ENCODE measurements at places on chromosomes 7 and 10.

- DNase-seq = no peak
Observed at GRCh38 chr10:70729763-70730357, 55.3 kb downstream of the TBATA start.

- no peak for DNase-seq
Observed at GRCh38 chr10:113041841-113042750, 92.0 kb downstream of the TCF7L2 start.

DNA sequence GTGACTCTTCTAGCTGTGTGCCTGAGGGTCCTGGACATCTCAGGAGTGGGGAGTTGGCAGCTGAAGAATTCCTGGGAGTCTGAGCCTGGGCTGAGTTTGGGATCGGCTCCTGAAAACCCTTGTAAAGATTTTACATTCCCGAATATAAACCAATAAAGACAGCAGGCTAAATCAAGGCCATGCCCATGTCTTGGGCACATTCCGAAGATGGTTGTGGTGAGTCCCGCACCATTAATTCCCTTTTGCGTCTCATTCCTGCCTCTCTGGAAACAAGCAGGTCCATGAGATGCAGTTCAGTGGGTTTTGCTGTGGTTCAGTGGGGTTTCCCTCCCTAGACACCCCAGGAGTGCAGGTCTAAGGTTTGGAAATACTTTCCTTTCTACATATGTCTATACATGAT, 90.9 kb downstream of the COL26A1 start:
- DNase-seq = no peak

GRCh38 chr10:125662584-125662983, 20.4 kb downstream of the TEX36 start:
- DNase-seq = no peak

- no peak for DNase-seq
Observed at GRCh38 chr7:91543646-91544045, 279.4 kb downstream of the FZD1 start.

- no peak for DNase-seq
Observed at GRCh38 chr7:936386-937054, 18.0 kb downstream of the ADAP1 start.

- DNase-seq = peak; percentile 12
Observed at GRCh38 chr7:157497744-157498651, 161.2 kb downstream of the DNAJB6 start.

- no peak for DNase-seq
Observed at GRCh38 chr10:36068542-36068941, 426.4 kb upstream of the FZD8 start.

GRCh38 chr10:123831259-123831658, 60.3 kb downstream of the CPXM2 start:
- DNase-seq = no peak

DNA sequence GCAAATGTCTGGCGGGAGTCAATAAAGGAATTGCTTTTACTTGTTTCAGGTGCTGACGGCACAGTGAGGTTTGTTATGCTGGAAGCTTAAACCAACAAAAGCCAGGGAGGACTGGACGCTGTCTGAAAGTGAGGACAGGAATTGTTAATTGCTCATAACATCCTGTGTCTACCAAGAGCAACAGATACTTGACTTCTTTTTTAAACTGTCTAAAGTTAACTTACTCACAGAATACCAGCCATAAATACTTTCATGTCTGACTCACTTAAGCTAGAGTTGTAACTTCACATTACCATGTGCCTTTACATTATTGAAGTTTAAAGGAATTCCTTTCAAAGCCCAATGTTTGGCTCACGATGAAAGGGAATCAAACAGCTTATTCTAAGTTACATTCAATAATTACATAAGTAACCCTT, 252.7 kb upstream of the SHH start:
- no peak for DNase-seq

DNA sequence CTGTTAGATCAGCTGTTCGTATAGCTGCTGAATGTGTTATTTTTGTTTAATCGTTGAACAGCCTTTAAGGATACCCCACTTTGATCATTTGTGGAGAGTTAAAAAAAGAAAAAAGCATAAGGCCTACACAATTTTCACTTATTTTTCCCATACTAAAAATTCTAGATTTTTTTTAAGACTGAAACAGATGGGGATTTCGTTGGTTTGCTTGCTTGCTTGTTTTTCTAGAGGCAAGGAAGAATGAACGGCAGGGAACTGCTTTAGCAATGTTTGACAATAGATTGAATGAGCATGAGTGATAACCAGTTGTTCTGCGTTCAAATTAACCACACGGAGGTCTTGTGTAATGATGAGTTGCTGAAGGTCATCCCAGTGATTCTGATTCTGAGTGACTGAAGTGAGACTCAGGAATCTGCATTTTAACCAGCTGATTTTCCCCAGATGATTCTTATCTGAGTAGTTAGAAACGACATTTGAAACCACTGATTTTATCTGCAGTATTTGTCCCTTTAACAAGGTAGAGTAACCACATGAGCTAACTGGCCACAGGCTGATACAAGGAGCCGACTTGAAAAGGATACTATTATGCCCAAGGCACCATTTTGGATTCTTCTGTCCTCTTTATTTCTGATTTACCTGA, 85.9 kb downstream of the GPR37 start:
- no peak for DNase-seq

- DNase-seq = no peak
Observed at GRCh38 chr7:121271916-121272315, 56.9 kb upstream of the WNT16 start.

DNA sequence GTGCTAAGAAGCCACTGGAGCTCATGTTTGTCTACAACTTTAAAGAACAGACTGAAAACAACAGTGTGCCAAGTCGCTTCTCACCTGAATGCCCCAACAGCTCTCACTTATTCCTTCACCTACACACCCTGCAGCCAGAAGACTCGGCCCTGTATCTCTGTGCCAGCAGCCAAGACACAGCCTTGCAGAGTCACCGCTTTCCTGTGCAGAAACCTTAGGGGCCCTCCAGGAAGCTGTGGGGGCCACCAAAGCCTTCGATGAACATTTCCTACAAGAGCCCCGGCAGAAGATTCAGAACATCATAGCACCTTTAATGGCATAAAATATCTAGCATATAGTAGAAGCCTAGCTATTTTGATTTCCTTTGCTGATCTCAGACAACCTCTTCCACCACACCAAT, 88.0 kb upstream of the PRSS58 start:
- DNase-seq = no peak

DNA sequence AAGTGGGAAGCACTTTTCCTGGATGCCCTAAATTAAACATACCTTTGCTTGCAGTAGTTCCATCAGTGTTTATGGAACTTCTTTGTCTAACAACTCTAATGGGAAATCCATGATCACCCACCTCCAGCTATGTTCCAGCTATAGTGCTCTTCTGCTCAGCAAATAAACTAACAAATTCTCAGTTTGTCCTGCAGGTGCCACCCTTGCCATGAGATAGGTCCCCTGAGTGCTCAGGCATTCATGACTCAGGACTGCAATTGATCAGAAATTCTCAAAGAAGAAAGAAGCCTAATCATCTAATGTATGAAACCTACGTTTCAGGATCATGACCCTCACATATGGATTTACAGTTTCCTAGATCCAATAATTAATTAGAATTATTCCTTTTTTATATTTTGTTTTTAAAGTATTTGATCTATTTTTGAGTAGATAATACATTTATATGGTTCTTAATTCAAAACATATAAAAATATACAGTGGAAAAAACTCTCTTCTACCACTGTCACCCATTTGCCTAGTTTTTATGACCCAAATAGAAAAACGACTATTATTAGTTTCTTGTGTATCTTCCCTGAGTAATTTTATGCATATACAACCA, 48.7 kb upstream of the DYNC1I1 start:
- no peak for DNase-seq

GRCh38 chr10:60417901-60418300, 28.2 kb upstream of the ANK3 start:
- DNase-seq = no peak

DNA sequence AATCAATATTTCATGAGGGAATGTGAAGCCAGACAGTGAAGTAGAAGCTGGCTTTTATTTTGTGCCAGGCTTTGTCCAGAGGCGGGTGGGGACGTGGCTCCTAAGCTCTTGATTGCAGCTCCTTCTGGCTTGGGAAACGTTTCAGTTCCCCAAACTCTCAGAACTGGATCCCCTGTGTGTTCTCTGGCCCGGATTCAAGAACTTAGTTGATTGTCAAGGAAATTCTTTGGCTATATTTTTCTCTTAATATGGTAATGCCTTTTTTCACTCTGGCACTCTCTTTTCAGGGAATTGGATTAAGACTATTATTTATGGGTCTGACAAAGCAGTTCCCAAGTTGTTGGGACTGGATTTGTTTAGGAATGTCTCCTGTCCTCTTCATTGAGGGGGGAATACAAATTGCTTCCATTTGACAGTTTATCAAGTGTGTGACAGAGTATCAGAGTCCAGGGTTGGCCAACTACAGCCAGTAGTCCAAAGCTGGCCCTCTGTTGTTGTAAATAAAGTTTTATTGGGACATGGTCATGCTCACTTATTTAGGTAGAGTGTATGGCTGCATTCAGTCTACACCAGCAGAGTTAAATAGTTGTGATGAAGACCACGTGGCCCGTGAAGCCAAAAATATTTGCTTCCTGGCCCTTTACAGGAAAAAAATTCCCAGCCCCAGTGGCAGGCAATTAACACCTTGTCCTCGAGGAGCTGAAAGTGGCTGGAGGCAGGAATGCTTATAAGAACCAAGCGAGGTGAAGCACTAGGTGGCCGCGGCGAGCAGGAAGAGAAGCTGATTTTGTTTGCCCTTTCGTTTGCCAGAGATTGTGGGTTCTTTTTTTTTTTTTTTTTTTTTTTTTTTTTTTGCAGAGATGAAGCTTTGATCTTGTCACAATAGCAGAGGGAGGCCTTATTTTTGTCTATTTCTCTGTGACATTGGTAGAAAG, 34.3 kb downstream of the HTRA1 start:
- peak; percentile 8 for DNase-seq

DNA sequence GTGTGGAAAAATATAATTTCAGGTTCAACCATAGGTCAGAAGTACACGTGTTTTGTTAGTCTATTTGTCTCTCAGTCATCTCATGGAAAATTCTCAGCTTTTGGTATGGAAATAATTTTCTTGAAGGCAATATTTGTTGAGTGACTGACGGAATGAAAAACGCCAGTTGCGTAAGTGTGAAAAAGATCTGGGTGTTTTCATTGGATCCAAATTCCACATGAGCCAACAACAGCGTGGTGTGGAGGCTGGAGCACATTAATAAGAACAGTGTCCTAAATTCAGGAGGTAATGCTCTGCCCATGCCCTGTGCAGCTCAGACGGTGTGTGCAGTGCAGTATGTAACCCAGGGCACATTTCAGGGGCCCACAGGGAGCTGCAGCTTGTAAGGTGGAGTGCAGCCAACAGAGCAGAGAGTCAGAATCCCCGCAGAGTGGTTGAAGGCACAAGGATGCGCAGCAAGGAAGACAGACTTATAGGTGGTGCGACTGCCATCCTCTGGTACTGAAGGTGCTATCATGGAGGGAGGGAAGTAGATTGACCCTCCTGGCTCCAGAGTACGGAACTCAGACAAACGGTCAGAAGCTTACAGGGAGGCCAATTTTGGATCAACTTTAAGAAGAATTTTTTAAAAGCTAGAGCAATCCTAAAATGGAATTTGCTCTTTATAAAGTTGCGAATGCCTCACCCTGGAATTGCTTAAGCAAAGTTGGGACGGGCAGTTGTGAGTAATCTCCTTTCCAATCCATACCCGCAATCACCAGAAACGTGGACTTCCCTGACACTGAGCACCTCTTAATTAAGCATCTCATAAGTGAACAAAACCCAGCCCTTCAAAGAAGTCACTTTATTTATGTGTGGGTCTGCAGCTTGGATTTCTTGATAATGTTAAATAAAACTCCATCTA, 38.0 kb downstream of the EGFR start:
- no peak for DNase-seq

GRCh38 chr10:111281516-111281915, 204.7 kb downstream of the ADRA2A start:
- no peak for DNase-seq

- peak; percentile 44 for DNase-seq
Observed at GRCh38 chr10:119416855-119417254, 125.7 kb downstream of the RGS10 start.

GRCh38 chr10:118116715-118117449, 70.1 kb upstream of the RAB11FIP2 start:
- no peak for DNase-seq
